Naive thymus-derived CD8-positive, alpha-beta T cell (primary cell): ENCODE measurements at places on chromosomes 6 and 20. TPM values are rescaled to one million over a fixed set of nuclear protein-coding genes. Genes with fewer than 3 reads are reported as not detected.

NOX3 gene
- not detected for polyA plus RNA-seq

RAMACL gene
- 0.11 TPM for polyA plus RNA-seq

GPSM3 gene
- 138 TPM for polyA plus RNA-seq

SOBP gene
- 0.08 TPM for polyA plus RNA-seq

CLVS2 gene
- not detected for polyA plus RNA-seq

PLCB1 gene
- 2.8 TPM for polyA plus RNA-seq

HLA-A gene
- 2,084 TPM for polyA plus RNA-seq

SLC22A23 gene
- polyA plus RNA-seq: 0.36 TPM

ATG5 gene
- 29.0 TPM for polyA plus RNA-seq

EEF1A2 gene
- polyA plus RNA-seq: not detected

TRIM10 gene
- not detected for polyA plus RNA-seq

CDH26 gene
- not detected for polyA plus RNA-seq

POLR3F gene
- polyA plus RNA-seq: 5.2 TPM

TBC1D7 gene
- polyA plus RNA-seq: 17.1 TPM

CTAGE9 gene
- polyA plus RNA-seq: not detected
